Left cardiac atrium (tissue), 4 donors: ENCODE measurements at places on chromosomes 6 and 20. TPM values are rescaled to one million over a fixed set of nuclear protein-coding genes. Genes with fewer than 3 reads are reported as not detected.
A peak's percentile ranks its signal among the peaks of the same experiment; 100 is the strongest.

DNA sequence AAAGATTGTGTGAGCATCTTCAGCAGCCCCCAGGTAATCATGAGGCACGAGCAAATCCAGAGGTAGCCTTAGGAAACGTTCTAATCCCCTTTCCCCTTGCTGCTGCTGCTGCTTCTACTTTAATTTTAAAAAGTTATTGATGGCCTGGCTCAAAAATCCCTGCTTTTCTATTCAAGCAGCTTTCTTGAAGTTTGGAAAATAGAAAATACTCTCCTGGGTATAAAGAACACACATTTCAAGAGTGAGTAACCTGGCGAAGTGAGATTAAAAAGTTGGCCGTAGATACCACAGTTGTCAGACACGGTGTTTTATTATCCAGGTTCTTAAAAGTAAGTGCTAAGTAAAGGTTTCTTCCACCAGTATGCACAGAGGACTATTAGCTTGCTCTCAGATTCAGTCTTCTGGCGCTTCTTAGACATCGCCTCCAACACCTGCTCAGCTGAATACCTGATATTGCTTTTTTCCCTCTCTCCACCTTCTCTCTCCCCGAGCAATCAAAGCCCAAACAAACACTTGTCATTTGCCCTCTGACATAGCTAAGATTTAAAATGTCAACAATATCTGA is 150.7 kb downstream of the EDN3 start:
- no peak for DNase-seq

DNA sequence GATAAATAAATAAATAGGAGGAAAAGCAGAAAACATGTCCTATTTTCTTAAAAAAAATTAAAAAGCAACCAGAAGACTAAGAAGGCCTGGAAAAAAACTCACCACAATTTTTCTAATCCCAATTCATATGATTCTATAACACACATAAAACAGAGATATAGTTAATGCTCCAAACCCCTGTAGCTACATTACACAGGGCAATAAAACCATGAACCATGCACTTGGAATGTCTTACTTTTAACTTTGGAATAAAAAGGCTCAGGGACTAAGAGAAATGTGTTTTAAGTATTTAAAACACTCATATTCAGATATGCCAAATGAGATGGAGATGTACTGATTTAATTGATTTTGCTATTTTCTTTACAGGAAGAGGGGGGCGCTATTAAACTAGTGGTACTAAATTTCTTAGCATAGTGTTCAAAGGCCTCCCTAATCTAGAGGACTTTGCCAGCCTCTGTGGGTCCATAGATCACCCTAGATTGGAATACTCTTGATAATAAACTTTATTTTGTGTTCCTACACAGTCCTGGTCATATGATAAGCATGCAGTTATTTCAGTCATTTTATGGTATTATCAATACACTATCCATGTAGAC is 30.3 kb upstream of the GCM1 start:
- DNase-seq = no peak

GRCh38 chr6:20314866-20315845 is 86.5 kb upstream of the E2F3 start:
- DNase-seq = no peak

DNA sequence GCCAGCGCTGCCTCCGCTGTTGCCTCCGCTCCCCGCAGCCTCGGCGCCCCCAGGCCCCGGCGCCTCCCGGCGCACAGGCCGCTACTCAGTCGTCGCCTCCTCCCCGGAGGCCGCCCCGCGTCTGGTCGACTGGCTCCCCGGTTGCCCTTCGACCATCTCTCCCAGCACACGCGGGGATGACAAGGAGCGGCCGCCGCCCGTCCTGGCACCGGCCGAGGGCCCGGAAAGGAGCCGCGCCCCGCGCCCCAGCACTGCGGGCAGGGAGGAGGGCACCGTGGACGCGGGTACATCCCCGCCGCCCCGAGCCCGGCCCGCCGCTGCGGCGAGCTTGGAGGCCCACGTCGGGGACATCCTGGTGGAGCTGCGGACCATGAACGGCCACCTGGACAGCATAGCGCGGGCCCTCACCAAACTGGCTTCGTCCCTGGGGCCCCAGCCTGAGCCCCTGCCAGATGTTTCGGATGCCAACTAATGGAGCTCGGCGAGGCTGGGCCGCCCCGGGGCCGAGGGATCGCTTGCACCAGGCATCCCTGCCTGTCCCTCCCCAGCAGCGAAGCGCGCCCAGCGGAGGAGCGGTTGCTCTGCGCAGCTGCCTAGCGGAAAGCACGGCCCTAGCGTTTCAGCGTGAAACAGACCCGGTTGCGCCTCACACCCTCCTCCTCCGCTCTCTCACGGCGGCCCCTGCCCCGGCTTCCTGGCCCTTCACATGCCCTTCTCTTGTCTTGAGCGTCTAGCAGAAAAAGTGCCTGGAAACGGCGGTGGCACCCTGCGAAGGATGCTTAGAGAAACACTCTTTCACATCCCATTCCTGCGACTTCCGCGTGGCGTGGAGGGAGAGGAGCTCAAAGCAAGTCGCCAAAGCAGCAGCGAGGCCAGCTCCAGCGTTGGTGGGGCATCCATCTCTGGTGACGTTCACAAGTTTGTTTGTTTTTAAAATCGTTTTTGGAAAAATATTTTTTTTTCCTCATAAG is 285.8 kb upstream of the SUPT3H start:
- no peak for DNase-seq

- DNase-seq = no peak
Measured at GRCh38 chr6:106750946-106751345, 121.6 kb downstream of the QRSL1 start.

DNA sequence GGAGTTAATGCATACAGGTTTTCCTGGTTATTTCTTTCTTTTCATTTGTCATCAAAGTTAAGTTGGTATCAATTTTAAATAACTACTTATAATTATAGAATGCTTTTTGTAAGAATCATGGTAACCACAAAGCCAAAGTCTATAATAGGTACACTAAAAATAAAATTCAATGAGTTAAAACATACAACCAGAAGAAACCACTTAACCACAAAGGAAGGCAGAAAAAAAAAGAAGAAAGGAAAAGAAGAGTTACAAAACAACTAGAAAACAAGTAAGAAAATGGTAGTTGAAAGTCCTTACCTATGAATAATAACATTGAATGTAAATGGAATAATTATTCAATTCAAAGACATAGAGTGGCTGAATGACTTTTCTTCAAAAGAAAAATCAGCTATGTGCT is 45.6 kb downstream of the THBS2 start:
- no peak for DNase-seq

DNA sequence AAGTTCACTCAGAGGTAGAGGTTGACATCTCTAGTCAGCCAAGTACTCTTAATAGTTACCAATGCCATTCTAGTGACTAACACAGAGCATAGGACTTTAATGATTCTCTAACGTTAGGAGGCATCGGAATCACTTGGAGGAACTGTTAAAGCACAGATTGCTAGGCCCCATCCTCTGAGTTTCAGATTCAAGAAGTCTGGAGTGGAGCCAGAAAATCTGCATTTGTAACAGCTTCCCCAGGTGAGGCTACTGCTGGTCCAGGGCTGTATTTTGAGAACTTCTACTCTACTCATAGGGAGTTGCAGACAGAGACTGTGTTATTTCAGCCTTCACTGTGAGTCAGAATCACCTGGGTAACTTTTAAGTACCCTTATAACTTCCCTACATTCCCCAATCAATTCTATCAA is 5.7 kb downstream of the LMBRD1 start:
- DNase-seq = no peak

- no peak for DNase-seq
Measured at GRCh38 chr20:10004900-10005299, 29.9 kb upstream of the ANKEF1 start.

GRCh38 chr20:61090541-61090940 is 161.5 kb upstream of the CDH4 start:
- DNase-seq = no peak

DNA sequence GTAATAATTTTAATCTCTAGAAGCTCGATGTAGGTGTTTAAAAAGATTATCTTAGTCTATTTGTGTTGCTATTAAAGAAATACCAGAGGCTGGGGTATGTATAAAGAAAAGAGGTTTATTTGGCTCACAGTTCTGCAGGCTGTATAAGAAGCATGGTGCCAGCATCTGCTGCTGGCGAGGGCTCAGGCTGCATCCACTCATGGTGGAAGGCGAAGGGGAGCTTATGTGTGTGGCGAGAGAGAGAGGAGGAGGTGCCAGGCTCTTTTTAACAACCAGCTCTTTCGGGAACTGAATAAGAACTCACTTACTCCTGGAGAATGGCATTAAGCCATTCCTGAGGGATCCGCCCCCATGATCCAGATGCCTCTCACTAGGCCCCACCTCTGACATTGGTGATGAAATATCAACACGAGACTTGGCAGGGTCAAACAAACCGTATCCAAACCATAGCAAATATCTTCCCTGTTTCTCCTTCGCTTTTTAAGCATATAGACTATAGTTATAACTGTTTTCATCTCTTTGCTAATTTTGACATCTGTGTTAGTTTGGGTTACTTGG is 24.5 kb downstream of the CHMP4B start:
- DNase-seq = peak; percentile 33

DNA sequence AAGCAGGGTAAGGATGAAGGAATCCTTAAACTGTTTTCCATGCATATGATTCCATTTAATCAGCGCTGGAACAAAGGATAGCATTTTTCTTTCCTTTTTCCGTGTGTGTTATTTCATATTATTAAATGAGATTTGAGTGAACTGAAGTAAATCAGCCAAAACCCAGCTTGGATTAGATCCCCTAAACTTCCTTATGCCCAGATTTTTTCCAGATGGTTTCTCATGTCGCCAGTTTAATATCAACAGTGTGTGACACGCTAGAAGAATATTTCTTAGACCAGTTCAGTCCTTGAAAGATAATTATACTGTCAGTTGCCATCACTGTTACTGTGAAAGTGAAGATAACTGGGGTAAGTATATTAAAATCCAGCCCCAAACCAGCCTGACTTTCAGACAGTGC is 1009.4 kb downstream of the KIF16B start:
- no peak for DNase-seq

- peak; percentile 27 for DNase-seq
Measured at GRCh38 chr6:81265106-81265505, 487.4 kb downstream of the TENT5A start.

GRCh38 chr6:157792671-157793070 is 30.4 kb upstream of the SNX9 start:
- no peak for DNase-seq

- DNase-seq = peak; percentile 57
Measured at GRCh38 chr20:59835448-59836395, 97.7 kb downstream of the SYCP2 start.

FHL5 gene
- total RNA-seq = 9.5 TPM

SNAP91 gene
- total RNA-seq = not detected

MUC21 gene
- total RNA-seq = not detected

KCNQ5 gene
- total RNA-seq = 0.16 TPM
